Activated T-helper 1 cell treated with anti-CD3 and anti-CD28 coated beads, Interleukin-2, amount 50 U/mL, for 16 hours (primary cell): ENCODE measurements at places on chromosomes 12 and 14.

GRCh38 chr14:76715511-76716081 is 45.7 kb upstream of the VASH1 start:
- no peak for DNase-seq

GRCh38 chr12:55280991-55281390 is 15.4 kb downstream of the OR6C6 start:
- DNase-seq, result no peak

DNA sequence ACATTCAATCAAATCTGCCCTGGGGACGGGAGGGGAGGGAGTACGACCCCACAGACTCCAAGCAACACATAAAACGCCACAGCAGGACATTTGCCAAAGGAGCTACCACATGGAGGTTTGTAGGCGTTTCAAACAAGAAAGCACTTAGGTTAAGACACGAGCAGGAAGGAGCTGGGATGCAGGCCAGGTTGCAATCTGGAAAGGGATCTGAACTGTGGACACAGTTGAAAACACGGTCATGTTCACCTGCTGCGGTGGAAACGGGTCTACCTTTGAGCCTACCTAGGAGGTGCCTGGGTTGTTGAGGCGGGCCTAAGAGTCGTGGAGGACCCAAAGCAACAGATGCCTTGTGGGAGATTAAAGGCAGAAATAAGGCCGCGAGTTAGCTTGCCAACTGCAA is 18.4 kb downstream of the PRKAB1 start:
- DNase-seq, result no peak

DNA sequence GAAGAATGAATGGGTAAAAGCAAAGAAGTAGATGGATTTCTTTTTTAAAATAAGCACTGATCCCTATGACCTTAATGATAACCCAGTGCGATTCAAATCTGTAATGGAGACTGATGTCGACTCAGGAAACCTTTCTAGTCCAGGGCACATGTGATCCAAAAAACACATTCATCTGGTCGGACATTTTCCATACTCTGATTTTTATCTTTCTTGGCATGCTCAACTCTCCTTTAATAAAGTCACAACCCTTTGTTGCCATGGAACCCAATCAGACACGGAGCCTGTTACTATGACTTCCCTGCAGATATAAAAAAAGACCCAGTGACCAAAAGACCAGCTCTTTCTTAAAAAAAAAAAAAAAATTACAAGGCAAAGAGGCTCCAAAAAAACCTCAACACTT is 27.9 kb downstream of the TMCC3 start:
- no peak for DNase-seq

- no peak for DNase-seq
Observed at GRCh38 chr14:64510825-64511671, 6.5 kb downstream of the ZBTB1 start.

- DNase-seq, result no peak
Observed at GRCh38 chr12:110809149-110809548, 37.6 kb upstream of the CCDC63 start.

GRCh38 chr12:75507086-75507485 is 4.3 kb downstream of the KRR1 start:
- DNase-seq, result no peak

DNA sequence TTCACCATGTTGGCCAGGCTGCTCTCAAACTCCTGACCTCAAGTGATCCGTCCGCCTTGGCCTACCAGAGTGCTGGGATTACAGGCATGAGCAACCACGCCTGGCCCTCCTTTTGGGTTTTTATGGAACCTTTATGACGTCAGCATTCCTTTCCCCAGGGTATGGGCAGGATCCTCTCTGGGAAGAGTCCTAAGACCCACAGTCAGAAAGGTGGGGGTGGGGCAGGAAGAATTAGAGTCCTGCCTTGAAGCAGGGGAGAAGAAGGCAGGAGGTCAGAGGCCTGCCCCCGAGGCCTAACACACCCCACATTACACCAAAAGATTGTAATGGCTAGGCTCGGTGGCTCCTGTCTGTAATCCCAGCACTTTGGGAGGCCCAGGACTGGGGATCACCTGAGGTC is 30.8 kb upstream of the CDK17 start:
- no peak for DNase-seq

- no peak for DNase-seq
Observed at GRCh38 chr12:74776378-74776777, 238.7 kb downstream of the ATXN7L3B start.

- no peak for DNase-seq
Observed at GRCh38 chr12:95463050-95463449, 10.9 kb upstream of the METAP2 start.

GRCh38 chr14:62743560-62743959 is 301.7 kb downstream of the KCNH5 start:
- no peak for DNase-seq

DNA sequence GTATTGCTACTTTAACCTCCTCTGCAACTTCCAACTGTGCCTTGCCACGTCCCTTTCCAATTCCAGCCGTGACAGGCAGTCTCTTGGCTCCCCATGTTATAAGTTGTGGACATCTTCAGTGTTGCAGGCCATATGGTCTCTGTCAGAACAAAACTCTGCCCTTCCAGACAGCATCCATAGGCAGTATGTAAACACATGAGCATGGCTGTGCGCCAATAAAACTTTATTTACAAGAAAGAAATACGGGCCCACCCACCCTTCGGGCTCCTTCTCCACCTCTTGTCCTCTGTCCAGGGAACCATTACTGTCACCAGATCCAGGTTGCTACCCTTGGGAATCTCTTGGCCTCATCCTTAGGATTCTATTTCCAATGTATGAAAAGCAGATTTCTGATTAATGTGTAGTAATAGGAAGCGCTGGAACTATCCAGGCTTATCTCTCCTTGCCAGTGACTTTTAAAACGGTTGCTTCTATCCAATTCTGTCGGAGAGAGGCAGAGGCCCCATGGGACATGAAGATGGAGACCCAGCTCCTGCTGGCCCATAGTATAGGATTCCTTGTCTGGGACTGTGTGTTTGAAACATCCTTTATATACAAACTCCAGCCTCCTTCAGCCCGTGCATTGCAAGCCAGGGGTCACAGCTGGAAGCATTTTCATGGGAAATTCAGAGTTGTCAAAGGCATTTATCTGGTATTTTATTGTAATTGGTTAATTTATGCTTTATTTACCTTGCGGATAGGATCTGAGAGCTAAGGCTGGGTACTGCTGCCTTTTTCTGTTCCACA is 114.4 kb downstream of the ZNF664 start:
- no peak for DNase-seq

DNA sequence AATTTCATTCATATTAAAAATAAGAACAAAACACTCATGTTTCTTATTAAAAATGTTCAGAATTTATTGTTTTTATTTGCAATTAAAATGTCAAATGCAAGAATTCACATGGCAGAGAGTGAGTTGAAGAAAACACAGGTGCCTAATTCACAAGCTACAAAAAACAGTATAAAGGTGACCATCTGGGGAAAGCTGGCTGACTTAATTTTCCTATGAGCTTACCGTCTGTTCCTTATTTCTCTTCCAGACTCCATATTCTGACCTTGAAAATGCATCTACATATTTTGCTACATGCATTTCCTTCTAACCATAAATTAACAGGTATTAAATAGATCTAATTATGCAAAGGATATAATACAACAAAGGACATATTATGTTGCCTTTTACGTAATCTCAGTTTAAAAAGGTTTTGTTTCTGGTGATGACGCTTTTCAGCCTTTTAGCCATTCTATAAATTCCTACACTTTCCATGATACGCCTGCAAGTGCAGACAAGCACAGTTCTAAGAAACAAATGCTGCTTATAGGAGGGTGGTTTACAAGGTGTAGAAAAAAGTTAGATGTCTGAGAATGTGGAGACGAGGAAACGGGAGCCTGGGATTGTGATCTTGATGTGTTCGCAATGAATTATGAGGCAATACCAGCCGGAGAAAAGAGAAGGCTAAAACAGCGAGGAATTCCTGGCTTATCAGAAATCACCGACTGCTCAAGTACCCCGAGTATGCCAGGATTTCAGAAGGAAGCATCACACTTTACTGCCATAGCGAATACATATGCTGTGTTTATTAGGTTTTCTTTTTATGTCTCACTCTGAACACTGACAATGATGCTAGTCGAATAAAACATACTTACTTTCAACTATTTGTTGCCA is 24.6 kb downstream of the LIN7A start:
- DNase-seq, result no peak

- no peak for DNase-seq
Observed at GRCh38 chr12:89098441-89099112, 253.7 kb downstream of the DUSP6 start.

GRCh38 chr12:22993609-22994315 is 368.8 kb downstream of the ETNK1 start:
- DNase-seq, result no peak

- no peak for DNase-seq
Observed at GRCh38 chr14:95833429-95833828, 43.2 kb upstream of the TUNAR start.

DNA sequence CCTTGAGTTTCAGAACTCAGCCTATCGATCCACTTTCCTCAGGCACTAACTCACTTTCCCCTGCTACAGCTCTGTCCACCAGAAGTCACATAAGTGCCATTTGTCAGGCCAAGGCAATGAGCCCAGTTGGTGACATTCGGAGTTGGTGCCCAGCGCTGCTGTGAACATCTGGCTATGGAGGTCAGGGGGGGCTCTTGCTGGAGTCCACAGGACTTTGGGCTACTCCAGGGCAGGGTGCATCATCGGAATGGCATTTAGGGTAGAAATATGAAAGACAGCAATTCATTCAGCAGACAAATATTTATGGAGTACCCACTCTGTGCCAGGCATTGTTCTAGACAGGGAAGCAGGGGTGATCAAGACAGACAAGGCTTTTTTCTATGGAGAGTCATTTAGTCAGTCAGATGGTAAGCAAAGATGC is 1.5 kb upstream of the PPP1CC start:
- no peak for DNase-seq

GRCh38 chr14:25400607-25401206 is 350.8 kb upstream of the STXBP6 start:
- DNase-seq, result no peak

GRCh38 chr12:123126294-123127181 is 24.4 kb downstream of the PITPNM2 start:
- no peak for DNase-seq

DNA sequence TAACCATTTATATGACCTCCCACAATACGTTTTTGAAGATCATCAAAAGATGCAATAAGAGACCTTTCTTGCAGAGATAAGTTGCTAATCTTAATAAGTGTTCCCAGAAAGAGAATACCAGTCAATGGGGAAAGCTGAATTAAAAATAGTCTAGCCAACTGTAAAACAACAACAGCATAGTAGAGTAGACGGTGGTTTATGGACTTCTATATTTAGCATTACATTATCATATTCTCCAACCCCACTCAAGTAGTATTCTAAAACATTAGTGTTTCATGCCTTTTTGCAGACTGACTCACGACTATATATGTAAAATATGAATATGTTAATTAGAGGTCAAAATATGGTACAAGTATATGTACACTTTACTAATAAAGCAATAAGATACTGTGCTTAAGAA is 218.9 kb downstream of the MED13L start:
- DNase-seq, result no peak

GRCh38 chr12:106914796-106915634 is 40.7 kb upstream of the TMEM263 start:
- no peak for DNase-seq

DNA sequence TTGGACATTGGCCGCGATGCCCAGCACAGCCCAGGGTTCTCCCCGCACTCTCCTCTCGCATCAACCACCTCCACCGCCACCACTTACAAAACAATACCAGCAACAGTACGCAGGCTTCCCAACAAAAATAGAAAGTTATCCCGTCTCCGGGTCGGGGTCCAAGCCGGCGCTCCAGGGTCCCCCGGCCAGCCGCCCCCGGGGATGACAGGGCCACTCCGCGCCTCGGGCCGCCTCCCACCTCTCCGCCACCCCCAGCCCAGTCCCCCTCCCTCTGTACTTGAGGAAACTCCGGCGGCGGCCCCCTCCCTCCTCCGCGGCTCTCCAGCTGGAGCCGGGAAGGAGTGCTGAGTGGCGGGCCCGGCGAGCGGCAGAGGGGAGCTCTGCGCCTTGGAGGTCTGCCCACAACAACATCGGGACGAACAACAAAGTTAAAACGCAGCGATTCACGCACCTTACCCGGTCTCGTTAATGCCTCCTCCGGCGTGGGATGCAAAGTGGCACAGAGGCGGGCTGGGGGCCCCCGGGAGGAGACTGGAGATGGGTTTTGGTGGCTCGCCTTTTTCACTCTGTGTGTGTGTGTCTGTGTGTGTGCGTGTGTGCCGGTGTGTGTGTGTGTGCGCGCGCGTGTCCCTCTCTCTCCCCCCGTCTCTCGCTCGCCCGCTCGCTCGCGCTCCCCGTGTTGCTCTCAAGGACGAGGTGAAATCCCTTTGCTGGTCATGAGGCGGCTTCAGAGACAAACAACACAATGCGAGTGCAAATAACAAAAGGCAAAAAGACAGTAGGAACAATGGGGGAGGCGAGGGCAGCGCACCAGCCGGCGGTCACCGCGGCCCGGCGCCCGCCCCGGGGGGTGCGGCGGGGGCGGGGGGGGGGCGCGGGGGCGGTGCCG is 386.8 kb downstream of the BCAT1 start:
- DNase-seq, result no peak

DNA sequence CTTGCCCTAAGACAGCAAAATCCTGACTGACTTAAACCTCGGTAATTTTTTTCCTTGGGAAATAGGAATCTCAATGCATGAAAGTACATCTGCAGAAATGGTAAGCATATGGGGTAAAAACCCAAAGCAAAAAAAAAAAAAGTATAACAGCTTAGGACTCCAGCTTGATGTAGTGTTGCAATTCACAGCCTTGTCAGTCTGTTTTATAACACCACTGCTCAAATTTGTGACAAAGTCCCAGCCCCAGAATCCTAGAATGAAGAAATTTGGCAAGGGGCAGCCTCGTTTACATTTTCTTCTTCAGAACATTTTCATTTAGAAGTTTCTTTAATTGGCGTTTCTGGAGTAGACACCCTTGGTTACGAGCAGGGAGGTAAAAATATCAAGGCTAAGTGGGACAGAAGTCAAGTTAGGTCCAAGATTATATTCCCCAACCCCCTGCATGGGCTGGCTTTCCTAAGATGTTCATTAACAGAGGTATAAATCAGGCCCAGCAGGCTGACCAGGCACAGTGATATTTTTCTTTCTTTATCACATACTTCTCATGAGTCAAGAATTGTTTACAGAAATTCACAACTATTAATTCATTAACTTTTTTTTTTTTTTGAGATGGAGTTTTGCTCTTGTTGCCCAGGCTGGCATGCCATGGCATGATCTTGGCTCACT is 424.0 kb downstream of the RMST start:
- no peak for DNase-seq

DNA sequence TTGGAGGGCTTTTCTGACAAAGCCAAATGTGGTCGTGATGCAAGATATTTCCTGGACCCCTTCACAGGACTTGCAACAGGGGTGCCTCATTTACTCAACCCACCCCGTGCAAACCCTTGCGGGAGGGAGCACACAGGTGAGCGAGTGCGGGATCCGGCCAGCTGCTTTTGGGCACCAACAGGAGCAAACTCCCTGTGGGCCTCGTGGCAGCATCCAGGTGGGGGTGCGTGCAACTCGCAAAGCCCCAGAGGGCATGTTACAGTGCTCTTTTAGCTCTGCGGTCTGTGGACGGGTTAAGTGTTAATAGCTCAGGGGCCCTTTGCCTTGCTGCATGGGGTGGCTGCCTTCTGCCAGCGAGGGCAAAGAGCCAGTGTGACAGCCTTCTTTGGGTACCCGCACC is 707.6 kb upstream of the MDGA2 start:
- DNase-seq, result no peak

- no peak for DNase-seq
Observed at GRCh38 chr12:26599096-26599695, 233.8 kb downstream of the ITPR2 start.
